ENCODE measurements at places on chromosomes 7 and 10. TPM values are rescaled to one million over a fixed set of nuclear protein-coding genes. Genes with fewer than 3 reads are reported as not detected.

FKBP6 gene
- not detected for total RNA-seq

ASB13 gene
- 13.9 TPM for total RNA-seq

CUBN gene
- 3.3 TPM for total RNA-seq

PTTG1IP2 gene
- not detected for total RNA-seq

ST8SIA6 gene
- total RNA-seq = not detected

TAS2R3 gene
- total RNA-seq = 1.8 TPM

KMT2E gene
- total RNA-seq = 75.6 TPM

ELFN1 gene
- 7.6 TPM for total RNA-seq

C7orf33 gene
- not detected for total RNA-seq

ADGRA1 gene
- not detected for total RNA-seq

CALY gene
- total RNA-seq = not detected

FAM131B gene
- total RNA-seq = 3.9 TPM

SPDYE3 gene
- not detected for total RNA-seq
